ENCODE measurements at places on chromosomes 16 and 17. TPM values are rescaled to one million over a fixed set of nuclear protein-coding genes. Genes with fewer than 3 reads are reported as not detected.

- DNase-seq = no peak
Observed at GRCh38 chr16:9311303-9311954, 220.0 kb downstream of the HAPSTR1 start.

DNA sequence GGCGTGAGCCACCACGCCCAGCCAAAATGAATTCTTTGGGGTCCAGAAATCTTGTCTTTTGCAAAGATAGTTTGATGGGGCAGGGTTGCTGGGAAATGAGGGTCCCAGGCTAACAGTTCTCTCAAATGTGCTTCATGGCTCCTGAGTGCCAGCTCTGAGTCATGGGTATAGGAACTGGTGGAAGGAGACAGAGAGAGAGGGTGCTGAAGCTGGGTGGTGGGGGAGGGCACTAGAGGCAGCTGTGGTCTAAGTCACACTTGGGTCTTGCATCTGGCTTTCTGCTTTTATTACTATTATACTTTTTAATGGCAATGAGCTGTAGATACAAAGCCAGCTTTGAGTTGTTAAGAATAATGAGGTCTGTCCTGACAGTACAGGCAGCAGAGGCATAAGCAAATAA, 54.6 kb downstream of the PRKCA start:
- DNase-seq = no peak

- DNase-seq = peak; percentile 92
Observed at GRCh38 chr17:7573324-7574080, 5.9 kb upstream of the CD68 start.

DNA sequence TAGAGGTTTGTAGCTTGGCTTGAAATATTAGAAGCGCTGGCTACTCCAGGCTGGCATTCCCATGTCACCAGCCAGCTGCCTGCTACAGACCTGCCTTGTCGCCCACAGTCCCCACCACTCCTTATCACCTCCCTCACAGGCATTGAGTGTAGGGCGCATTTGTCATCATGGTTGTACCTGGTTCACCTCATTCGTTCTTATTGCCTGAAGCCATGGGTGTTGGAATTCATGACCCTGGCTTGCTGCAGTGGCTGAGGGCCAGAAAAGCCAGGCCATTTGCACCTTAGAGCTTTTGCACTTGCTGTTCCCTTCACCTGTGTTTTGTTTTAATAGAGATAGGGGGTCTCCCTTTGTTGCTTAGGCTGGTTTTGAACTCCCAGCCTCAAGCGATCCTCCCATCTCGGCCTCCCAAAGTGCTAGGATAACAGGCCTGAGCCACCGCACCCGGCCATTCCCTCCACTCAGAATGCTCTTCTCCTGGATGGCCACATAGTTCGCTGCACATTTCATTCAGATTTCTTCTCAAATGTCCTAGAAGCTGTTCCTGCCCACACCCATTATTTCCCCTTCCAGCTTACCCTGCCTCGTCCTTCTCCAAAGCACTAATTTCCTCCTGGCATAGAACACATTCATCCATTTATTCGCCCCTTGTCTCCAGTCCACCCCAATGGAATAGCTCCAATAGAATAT, 97.6 kb downstream of the C16orf78 start:
- DNase-seq = no peak

GRCh38 chr16:87953308-87954215, 2.3 kb downstream of the BANP start:
- DNase-seq = no peak

DNA sequence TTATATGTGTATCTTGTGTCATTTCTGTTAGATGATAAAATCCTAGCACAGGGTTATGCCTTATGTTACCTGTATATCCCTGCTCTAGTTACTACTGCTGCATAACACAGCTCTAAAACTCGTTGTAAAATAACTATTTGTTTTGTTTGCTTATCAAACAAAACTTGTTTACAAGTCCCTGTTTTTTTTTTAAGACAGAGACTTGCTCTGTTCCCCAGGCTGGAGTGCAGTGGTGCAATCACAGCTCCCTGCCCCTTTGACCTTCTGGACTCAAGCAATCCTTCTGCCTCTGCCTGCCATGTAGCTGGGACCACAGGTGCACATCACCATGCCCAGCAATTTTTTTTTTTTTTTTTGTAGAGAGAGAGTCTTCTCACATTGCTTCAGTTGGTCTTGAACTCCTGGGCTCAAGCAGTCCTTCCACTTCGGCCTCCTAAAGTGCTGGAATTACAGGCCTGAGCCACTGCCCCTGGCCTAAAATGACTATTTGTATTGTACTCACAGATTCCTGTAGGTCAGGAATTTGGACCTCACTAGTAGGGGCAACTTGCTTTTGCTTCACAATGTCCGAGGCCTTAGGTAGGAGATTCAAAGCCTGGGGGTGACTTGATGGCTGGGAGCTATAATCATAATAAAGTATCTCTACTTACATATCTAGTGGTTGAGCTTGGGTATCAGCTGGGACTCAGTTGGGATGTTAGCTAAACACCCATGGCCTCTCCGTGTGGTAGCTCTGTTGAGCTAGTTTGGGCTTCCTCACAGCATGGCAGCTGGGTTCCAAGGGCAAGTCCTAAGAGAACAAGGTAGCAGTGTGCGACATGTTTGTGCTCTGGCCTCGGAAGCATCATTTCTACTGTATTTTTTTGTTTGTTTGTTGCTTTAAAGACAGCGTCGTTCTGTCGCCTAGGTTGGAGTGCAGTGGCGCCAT, 12.6 kb downstream of the DUSP14 start:
- DNase-seq = no peak

GRCh38 chr16:89361751-89362539, 128.4 kb downstream of the ANKRD11 start:
- no peak for DNase-seq

- DNase-seq = no peak
Observed at GRCh38 chr17:79517827-79518584, 92.8 kb downstream of the RBFOX3 start.

DNA sequence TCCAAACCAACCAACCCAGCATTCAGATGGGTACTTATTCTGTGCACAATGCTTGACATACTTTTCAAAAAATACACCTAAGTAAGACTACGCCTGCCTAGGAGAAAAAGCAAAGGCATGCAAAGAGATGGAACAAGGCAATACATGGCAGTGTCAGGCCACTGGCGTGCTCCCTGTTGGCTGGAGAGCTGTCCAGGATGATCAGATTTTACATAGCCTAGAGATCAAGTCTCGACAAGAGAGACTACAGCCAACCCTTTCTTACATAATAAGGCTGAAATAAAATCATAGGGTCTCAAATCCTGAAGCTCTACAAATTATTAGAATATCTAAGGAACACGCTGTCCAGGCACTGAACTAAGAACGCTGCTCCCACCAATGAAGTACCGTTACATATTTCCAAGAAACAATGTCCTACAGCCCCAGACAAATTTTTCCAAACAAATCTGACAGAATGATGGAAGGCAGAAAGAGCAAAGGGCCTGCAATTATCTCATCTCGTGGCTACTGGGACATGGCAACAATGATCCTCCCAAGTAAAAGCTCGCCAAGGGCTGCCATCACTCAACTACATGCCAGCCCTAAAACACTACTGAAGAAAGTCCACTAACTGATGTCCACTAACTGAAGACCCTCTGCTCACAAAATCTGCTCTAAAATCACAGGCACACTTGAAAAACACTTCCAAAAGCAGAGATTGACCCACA, 5.1 kb downstream of the RPS15A start:
- no peak for DNase-seq

DNA sequence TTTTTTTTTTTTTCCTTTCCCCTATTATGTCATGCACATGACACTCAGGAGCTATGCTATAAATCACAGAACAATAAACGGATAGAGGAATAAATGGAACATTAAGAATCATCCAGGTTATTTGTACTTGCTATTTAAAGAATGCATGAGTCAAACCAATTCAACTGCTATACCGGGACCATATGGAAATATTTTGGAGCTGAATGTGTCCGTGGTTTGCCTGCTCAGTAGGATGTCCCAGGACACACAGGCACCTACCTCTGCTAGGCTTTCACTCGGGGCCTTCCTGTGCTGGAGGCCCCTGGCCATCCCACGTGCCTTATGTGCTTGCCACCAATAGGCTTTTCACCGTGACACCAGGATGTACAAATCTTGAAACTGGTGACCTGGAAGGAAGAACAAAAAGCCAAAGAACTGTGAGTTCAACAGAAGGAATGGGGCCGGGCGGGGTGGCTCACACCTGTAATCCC, 15.3 kb upstream of the SEC14L1 start:
- DNase-seq = no peak

- DNase-seq = no peak
Observed at GRCh38 chr17:32512328-32512727, 25.5 kb downstream of the CDK5R1 start.

Gene CACNG4
- total RNA-seq = not detected

DNA sequence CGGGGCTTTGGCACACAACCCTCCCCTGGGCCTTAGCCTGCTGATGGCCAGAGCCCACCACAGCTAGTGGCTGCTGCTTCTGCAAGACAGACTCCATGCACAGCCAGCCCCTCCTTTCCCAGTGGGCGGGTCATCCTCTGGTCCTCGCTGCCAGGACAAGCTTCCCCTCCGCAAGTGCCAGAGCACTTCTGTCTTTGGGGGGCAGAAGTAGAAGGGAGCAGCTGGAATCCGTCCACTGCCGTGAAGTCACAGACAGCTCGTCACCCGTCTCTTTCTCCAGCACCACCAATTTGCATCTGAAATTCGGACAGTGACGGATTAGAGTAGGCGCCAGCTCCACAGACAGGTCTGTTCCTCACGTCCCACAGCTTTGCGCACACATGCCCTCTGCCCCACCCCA, 31.3 kb upstream of the NAT9 start:
- DNase-seq = no peak

Gene ZG16
- not detected for total RNA-seq

DNA sequence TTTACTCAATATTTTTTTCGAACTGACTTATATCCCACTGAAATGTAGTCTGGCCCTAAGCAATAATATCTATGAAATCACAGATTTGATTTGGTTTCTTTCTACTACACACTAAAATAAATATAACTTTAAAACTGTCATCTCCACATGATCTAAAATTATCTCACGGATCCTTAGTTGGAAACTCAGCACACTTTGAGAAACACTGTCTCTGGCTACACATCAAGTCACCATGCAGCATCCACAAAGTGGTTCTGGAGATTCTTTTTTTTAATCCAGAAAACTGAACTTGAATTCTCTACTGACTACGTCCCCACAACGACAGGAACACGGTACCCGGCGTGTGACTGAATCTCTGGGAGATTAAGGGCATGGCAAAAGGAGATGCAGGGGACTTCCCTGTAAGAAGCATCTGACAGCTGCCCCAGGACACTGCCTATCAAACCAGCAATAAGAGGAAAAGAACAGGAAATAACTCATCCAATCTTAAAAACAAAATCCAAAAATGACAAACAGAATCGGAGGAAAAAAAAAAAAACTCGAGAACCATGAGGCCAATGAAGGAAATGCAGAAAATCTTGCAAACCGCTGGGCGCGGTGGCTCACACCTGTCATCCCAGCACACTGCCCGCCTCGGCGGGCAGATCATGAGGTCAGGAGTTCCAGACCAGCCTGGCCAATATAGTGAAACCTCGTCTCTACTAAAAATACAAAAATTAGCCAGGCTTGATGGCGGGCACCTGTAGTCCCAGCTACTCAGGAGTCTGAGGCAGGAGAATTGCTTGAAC, 141.0 kb upstream of the RCVRN start:
- DNase-seq = no peak

Gene TEDC2
- total RNA-seq = 1.0 TPM

Gene RAD51C
- 38.5 TPM for total RNA-seq

GRCh38 chr16:74226338-74226954, 70.2 kb upstream of the PSMD7 start:
- DNase-seq = no peak

GRCh38 chr16:88479793-88480760, 27.0 kb downstream of the ZFPM1 start:
- no peak for DNase-seq

- no peak for DNase-seq
Observed at GRCh38 chr16:19330841-19331397, 45.4 kb downstream of the CLEC19A start.

- DNase-seq = no peak
Observed at GRCh38 chr16:86018071-86018470, 119.1 kb downstream of the IRF8 start.

Gene CBX2
- 4.2 TPM for total RNA-seq

Gene NACA2
- not detected for total RNA-seq

GRCh38 chr16:8972843-8973586, 9.3 kb upstream of the USP7 start:
- DNase-seq = no peak

GRCh38 chr17:82463925-82464566, 5.5 kb downstream of the NARF start:
- DNase-seq = no peak

DNA sequence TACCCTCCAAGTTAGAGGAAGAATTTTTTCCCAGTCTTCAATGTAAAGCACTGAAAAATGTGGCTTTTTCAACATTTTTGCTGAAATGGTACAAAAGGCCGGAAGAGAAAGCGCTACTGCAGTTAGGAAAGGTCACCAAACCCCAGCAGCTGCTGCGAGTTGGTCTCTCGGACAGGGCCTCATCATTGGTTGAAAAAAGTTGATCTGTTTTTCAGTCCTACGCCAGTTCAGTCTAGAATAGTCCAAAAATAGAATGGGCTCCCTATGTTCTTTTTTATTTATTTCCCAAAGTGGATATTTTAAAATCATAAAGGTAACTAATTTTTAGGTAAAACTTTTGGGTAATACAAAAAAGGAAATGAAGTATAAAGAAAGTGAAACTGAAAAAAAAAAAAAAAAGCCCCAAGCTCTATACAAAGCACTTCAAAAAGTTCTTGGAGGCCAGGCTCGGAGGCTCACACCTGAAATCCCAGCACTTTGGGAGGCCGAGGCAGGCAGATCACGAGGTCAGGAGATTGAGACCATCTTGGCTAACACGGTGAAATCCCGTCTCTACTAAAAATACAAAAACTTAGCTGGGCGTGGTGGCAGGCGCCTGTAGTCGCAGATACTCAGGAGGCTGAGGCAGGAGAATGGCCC, 17.4 kb downstream of the ADAP2 start:
- DNase-seq = no peak

- no peak for DNase-seq
Observed at GRCh38 chr17:16377941-16378341, 3.0 kb upstream of the UBB start.
